ENCODE measurements at places on chromosomes 1 and 21. TPM values are rescaled to one million over a fixed set of nuclear protein-coding genes. Genes with fewer than 3 reads are reported as not detected.

Gene THEM5
- total RNA-seq = not detected

Gene AADACL3
- total RNA-seq = not detected

Gene RSPH1
- total RNA-seq = 0.82 TPM

DNA sequence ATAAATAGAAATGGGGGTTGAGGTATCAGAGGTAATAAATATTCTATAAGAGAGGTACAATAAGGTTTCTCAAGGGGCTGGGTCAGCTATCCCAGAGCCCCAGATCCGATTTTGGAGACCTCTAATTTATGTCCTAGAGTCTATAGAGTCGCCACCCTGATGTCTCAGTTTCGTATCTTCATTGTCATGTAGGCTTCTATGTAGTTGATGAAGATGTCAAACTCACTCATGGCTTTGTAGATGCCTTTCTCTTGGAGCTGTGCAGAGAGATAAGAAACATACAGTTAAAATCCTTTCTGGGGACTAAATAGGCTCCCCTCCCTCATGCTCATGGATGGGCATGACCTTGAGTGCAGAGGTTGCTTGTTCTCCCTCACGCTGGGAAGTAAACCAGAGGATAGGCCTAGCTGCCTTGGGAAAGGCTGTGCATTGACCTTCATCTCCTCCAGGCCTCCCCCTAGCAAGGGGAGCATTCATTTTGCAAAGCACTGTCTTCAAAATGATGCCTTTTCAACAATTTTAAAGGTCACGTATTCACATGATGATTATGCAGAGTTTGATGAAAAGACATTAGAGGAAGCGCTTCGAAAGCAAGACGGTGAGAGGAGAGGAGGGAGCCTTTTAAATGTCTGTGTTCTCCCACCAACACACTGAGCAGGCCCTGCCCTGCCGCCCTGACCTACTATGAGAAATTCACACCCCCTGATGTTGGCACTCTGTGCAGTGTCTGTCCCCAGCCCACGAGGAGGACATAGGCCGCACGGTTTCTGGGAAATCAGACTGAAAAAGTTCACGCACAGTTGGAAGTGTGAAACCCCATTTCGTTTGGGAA, 1.9 kb upstream of the IL19 start:
- no peak for DNase-seq

DNA sequence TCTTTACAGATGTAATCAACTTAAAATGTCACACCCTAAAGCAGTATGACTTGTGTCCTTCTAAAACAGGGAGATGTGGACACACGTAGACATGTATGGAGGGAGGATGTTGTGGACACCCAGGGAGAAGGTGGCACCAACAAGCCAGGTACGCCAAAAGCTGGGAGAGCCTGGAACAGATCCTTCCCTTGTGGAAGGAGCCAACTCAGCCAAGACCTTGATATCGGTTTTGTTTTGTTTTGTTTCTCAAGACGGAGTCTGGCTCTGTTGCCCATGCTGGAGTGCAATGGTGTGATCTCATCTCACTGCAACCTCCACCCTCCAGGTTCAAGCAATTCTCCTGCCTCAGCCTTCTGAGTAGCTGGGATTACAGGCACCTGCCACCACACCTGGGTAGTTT, 45.6 kb downstream of the CHAF1B start:
- DNase-seq = no peak

DNA sequence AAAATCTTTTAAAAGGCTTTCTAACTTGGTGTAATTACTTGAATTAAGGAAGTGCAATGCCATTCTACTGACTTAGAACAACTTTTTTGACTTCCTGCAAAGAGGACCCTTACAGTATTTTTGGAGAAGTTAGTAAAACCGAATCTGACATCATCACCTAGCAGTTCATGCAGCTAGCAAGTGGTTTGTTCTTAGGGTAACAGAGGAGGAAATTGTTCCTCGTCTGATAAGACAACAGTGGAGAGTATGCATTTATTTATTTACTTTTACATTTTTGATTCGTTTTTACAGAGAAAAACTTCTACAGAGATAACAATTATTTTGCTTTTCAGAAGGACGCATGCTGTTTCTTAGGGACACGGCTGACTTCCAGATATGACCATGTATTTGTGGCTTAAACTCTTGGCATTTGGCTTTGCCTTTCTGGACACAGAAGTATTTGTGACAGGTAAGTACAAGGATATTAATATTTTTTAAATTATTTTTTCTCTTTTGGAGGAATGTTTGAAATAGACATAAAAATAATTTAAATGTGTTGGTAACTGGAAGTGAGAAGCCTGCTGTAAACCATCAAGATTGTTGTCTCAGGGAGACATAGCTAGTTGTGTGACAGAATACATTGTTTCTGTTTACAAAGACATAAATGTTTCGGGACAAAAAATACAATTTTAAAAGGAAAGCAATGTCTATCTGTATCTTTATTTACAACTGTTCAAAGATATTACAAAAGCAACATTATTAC, at the start of gene PTPRC:
Gene PTPRC (plus strand): TSS at position 147 of the 742 bp plus-strand sequence. CDS start 229 bp downstream, at position 376.
- no peak for DNase-seq

DNA sequence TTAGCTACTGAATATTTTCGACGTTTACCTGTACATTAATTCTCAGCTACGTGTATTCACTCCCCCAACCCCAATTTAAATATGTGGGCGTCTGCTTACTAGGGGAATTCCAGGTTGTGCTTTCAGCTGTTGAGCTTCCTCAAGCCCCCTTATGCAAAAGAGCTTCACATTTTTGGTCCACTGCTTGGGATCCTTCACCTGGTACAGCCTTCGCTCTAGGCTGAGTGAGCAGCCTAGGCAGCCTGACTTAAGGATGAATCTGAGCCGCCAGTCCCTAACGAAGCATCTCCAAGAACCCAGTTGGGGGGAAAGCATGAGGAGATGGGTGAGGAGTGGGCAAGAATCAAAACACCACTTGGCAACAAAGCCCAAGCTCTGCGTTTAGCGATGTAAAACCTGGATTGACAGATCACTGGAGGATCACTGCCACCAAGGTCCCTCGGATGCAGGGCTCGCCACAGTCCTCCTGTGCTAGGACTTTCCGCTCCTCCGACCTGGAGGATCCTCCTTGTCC, 674 bp downstream of the BCL10 start:
- DNase-seq = no peak

- no peak for DNase-seq
Measured at GRCh38 chr1:215056584-215056983, 26.0 kb upstream of the KCNK2 start.

DNA sequence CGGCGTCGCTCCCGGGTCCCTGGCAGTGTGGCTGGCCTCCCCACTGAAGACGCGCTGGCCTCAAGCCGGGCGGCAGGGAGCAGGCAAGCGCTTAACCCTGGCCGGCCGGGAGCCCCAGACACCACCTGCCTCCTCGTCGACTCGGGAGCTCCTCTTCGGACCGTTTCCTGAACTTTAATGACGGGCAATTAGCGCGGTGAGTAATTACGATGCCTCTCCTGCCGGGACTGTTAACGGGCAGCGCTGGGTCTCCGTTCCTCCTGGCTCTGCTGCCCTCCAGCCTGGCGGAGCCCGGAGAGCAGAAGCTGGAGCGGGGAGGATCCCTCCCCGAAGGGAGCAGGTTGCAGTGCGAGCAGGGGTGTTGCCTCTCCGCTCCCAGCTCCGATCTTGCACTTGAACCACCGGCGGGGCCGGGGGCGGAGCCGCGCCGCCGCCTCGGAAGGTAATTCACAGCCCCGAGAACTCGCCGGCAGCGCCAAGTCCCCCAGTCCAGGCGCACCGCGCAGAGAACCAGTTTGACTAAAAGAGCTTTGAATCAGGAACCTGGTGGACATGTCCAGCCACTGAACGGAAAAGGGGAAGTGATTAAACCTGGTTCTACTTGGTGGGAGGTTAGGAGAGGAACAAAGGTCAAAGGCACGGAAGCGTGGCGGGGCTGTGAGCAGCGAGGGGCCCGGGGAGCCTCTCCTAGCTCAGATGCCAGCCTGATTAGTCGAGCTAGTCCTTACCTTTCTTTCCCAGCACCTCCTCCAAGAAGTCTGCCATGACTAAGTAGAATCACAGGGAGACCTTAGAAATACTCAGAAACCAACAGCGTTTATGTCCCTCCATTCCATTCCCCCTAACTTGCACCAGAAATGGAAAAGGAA, 18.3 kb upstream of the PLEKHA6 start:
- peak; percentile 41 for DNase-seq

DNA sequence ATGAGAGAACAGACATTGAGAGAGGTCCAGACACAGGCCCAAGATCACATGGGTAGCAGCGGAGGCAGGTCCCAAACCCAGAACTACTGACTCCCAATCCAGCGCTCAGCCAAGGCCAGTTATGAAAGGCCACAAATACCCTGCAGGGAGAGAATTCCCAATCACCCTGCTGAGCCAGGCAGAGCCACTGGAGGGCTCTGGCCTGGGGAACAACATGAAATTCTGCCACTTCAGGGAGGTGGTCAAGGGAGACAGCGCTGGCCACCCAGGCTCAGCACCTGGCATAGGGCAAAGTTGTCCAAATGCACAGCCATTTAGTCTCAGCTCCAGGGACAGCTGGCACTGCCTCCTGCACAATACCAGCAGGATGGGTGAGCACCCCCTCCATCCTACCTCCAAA, 27.5 kb downstream of the SLC9A1 start:
- DNase-seq = no peak

DNA sequence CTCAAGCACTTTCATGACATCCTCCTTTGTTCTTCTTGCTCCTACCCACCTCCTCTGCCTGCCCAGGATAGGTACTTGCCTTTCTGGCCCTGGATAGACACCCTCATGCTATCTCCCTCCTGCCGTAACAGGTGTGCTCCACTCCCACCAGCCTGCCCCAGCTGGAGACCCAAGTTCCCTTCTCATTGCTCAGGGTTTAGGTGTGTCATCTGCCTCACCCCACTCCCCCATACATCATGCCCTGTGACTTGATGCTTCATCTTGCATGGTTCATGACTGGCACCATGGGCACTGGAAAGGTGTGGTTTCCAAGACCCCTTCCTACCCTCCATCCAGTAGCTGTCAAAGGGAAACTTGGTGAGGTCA, 5.9 kb downstream of the RHEX start:
- no peak for DNase-seq

DNA sequence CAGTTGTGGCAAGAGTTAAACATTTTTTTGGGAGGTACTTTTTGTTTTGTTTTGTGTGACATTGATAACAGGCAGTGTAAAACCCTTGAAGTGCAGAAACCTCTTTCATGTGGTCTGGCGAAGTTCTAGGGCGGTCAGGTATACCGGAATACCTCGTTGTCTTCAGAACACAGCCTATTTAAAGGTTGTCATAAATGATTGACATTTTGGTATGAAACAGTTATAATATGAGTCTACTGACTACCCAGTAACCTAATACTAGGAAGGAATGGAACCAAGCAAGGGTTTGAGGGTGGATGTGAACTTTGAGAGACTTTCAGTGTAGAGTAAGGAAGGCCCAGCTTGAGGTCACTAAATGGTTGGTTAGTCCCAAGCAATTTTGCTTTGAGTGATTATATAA, 40.5 kb downstream of the PATJ start:
- no peak for DNase-seq

All from endothelial cell (in vitro differentiated cells).